T-helper 17 cell (primary cell): ENCODE measurements at places on chromosomes 6 and 20. TPM values are rescaled to one million over a fixed set of nuclear protein-coding genes. Genes with fewer than 3 reads are reported as not detected.

Gene STX11
- 16.1 TPM for total RNA-seq

Gene TOX2
- 2.2 TPM for total RNA-seq

GRCh38 chr6:119673741-119674140 lies 324.2 kb upstream of the MAN1A1 start:
- H3K4me3 ChIP-seq, result no peak overlapping the region
- DNase-seq, result no peak
- H3K27me3 ChIP-seq, result peaks cover 11% of the 10 kb centered on the region
- no peaks in the 10 kb centered on the region for H3K36me3 ChIP-seq
- no peak overlapping the region for H3K27ac ChIP-seq

Gene UNC5CL
- total RNA-seq, result 4.2 TPM

DNA sequence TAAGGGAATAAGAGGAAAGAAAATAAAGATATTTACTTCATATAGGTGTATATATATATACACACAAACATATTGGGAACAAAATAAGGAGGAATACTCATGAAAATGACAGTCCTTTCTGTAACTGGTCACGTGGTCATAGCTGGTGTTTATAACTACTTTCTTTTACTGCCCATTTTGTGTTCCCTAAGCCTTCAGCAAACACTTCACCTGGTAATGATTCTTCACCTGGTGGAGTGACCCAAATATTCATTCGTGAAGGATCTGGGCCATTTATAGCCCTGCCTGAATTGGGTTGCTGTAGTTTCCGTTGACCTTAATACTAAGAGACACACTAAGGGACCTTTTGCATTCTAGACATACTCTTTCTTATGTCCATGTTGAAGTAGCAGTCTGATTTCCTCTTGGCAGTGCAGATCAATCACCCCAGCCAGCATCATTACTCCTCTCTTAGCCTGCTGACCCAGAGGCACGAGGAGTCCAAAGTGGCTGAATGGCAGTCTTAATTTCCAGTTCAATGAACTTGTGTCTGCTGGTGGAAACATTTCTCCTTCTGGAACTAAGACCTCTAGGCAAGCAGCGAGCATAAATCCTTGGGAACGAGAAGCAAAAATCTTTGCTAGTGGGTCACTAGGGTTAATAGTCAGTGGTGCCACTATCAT lies 39.9 kb upstream of the IYD start:
- no peaks in the 10 kb centered on the region for H3K4me1 ChIP-seq
- H3K36me3 ChIP-seq, result peaks cover 5% of the 10 kb centered on the region
- DNase-seq, result no peak
- H3K27ac ChIP-seq, result no peak overlapping the region
- H3K4me3 ChIP-seq, result no peak overlapping the region

DNA sequence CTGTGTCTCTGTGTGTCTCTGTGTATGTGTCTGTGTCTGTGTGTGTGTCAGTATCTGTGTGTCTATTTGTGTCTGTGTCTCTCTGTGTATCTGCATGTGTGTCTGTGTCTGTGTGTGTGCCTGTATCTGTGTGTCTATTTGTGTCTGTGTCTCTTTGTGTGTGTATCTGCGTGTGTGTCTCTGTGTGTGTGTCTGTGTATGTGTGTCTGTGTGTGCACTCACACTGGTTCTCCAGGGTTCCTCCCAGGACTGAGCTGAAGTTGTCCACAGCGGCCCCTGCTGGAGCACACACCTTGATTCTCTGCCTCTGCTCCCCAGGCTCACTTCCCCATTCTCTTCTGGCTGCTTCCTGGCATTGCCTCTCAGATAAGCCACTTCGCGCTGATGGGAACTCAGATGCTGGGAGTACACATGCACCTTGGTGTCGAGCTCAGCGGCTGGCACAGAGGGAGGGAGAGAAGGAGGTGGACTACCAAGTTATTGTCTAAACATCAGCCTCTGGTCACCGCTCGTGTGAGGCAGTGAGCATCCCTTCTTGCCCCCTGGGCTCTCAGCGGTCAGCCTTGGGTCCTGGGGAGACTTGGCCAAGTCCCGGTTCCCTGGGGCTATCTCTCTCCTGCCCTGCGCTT lies 104.9 kb upstream of the NXT1 start:
- no peaks in the 10 kb centered on the region for H3K4me1 ChIP-seq
- no peaks in the 10 kb centered on the region for H3K36me3 ChIP-seq
- no peak overlapping the region for H3K27ac ChIP-seq
- H3K27me3 ChIP-seq, result peaks cover 41% of the 10 kb centered on the region
